Uterine smooth muscle cell (primary cell): ENCODE measurements at places on chromosomes 6 and 20. TPM values are rescaled to one million over a fixed set of nuclear protein-coding genes. Genes with fewer than 3 reads are reported as not detected.

The BEND3 gene
- total RNA-seq, result 1.2 and 2.2 TPM in 2 replicates

The LCA5 gene
- 4.2 and 6.7 TPM in 2 replicates for total RNA-seq

The POM121L2 gene
- not detected in 2 replicates for total RNA-seq

The HLA-DQA1 gene
- not detected in 2 replicates for total RNA-seq

The SOX18 gene
- 0.12 TPM in 1 of 2 replicates, not detected in the other for total RNA-seq

The CRNKL1 gene
- total RNA-seq, result 31.5 and 36.0 TPM in 2 replicates

The TMEM74B gene
- 0.11 TPM in 1 of 2 replicates, not detected in the other for total RNA-seq
